Gastroesophageal sphincter (tissue), 4 donors: ENCODE measurements at places on chromosomes 13 and 19. TPM values are rescaled to one million over a fixed set of nuclear protein-coding genes. Genes with fewer than 3 reads are reported as not detected.
A peak's percentile ranks its signal among the peaks of the same experiment; 100 is the strongest.

PRTN3 gene
- total RNA-seq, result not detected

BEST2 gene
- not detected for total RNA-seq

CALR3 gene
- total RNA-seq, result not detected

ZNF66 gene
- not detected for total RNA-seq

KCNN4 gene
- total RNA-seq, result 1.8 TPM

FFAR3 gene
- total RNA-seq, result not detected

ZNF180 gene
- total RNA-seq, result 7.8 TPM

EXOC3L2 gene
- total RNA-seq, result 1.2 TPM

CEACAM19 gene
- 4.8 TPM for total RNA-seq

SOX1 gene
- not detected for total RNA-seq

ZNF541 gene
- not detected for total RNA-seq

PABPC3 gene
- total RNA-seq, result not detected

SULT2A1 gene
- not detected for total RNA-seq

DNA sequence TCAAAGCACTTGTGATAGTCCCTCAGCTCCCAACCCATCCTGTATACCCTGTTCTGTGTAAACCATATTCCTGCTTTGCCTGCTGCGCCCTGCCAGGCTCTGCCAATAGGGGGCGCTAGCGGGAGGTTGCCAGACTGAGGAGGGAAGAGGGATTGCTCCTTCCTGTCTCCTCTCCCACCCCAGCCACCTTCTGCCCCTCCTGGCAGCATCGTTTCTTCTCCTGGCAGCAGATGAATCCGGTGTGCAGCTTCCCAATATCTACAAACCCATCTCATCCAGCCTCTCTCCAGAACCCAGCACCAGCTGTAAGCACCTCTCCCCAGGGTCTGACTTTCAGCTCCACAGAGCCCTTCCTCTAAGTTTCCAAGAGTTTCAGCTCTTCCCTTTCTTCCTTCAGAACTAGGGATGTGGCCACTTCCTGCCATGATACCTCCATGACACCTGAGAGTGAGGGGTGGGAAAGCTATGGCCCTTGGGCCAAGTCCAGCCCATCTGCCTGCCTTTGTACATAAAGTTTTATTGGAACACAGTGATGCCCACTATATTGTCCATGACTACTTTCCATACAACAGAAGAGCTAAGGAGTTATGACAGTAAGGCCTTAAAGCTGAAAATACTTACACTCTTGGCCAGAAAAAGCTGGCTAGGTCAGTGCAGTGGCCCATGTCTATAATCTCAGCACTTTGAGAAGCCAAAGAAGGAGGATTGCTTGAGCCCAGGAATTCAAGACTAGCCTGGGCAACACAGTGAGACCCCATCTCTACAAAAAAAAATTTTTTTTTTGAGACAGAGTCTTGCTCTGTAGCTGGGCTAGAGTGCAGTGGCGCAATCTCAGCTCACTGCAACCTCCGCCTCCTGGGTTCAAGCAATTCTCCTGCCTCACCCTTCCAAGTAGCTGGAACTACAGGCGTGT is 34.5 kb upstream of the ATP1A3 start:
- H3K4me1 ChIP-seq, result no peaks in the 10 kb centered on the region
- ATAC-seq, result no peak
- H3K27me3 ChIP-seq, result no peaks in the 10 kb centered on the region

- no peak within 1 kb of the TSS for H3K4me3 ChIP-seq
- peaks cover 68% of the 10 kb centered on the region for H3K27me3 ChIP-seq
- no peaks in the 10 kb centered on the region for H3K4me1 ChIP-seq
- H3K36me3 ChIP-seq, result no peaks in the 10 kb centered on the region
- no peak for ATAC-seq
These were observed at the start of gene TMEM190 for GRCh38 chr19:55376241-55376933. TSS of gene TMEM190 (plus strand) at chr19:55376826. CDS start at chr19:55376854, 28 bp downstream.

GRCh38 chr13:35789335-35790165 is 313.1 kb upstream of the MAB21L1 start:
- H3K4me3 ChIP-seq, result no peak overlapping the region
- H3K27me3 ChIP-seq, result no peaks in the 10 kb centered on the region
- H3K27ac ChIP-seq, result no peak overlapping the region
- ATAC-seq, result no peak
- H3K36me3 ChIP-seq, result no peaks in the 10 kb centered on the region

GRCh38 chr13:114151565-114152284 is 19.3 kb upstream of the RASA3 start:
- no peaks in the 10 kb centered on the region for H3K27me3 ChIP-seq
- no peak overlapping the region for H3K27ac ChIP-seq
- H3K4me1 ChIP-seq, result no peaks in the 10 kb centered on the region

- H3K27me3 ChIP-seq, result no peaks in the 10 kb centered on the region
- H3K27ac ChIP-seq, result no peak overlapping the region
- H3K36me3 ChIP-seq, result peaks cover 76% of the 10 kb centered on the region
- H3K4me1 ChIP-seq, result no peaks in the 10 kb centered on the region
- ATAC-seq, result no peak
These were observed 114.3 kb downstream of the DNAJC3 start for GRCh38 chr13:95791084-95791722.

- ATAC-seq, result peak; percentile 46
- H3K36me3 ChIP-seq, result no peaks in the 10 kb centered on the region
- no peaks in the 10 kb centered on the region for H3K27me3 ChIP-seq
These were observed 207.2 kb upstream of the SPRY2 start for GRCh38 chr13:80547885-80548825.

DNA sequence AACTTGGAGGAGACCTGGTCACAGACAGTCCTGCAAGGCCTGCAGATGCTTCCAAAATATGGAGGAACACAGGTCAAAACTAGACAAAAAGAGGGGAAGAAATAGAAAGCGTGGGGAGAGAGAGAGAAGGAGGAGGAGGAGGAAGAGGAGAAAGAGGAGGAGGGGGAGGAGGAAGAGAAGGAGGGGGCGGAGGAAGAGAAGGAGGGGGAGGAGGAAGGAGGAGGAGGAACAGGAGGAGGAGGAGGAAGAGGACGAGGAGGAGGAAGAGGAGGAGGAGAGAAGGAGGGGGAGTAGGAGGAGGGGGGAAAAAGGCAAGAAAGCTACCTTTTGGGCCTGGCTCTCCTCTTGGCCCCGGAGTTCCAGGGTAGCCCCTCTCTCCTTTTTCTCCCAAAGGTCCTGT is 105.8 kb downstream of the COL4A1 start:
- H3K4me3 ChIP-seq, result no peak overlapping the region
- ATAC-seq, result no peak
- no peak overlapping the region for H3K27ac ChIP-seq
- H3K36me3 ChIP-seq, result peaks cover 4% of the 10 kb centered on the region

GRCh38 chr13:67210208-67210607 is 19.9 kb downstream of the PCDH9 start:
- no peaks in the 10 kb centered on the region for H3K4me1 ChIP-seq
- no peak for ATAC-seq
- H3K27ac ChIP-seq, result no peak overlapping the region
- H3K4me3 ChIP-seq, result no peak overlapping the region

GRCh38 chr19:10896851-10897526 is 25.6 kb downstream of the CARM1 start:
- no peak overlapping the region for H3K27ac ChIP-seq
- no peak for ATAC-seq
- no peaks in the 10 kb centered on the region for H3K4me1 ChIP-seq
- no peaks in the 10 kb centered on the region for H3K27me3 ChIP-seq
- H3K4me3 ChIP-seq, result no peak overlapping the region

GRCh38 chr13:99332456-99332855 is 25.3 kb upstream of the GPR183 start:
- H3K27me3 ChIP-seq, result no peaks in the 10 kb centered on the region
- H3K4me1 ChIP-seq, result no peaks in the 10 kb centered on the region
- no peak overlapping the region for H3K4me3 ChIP-seq
- no peaks in the 10 kb centered on the region for H3K36me3 ChIP-seq
- no peak for ATAC-seq
- H3K27ac ChIP-seq, result no peak overlapping the region

GRCh38 chr13:100314132-100314910 is 225.4 kb downstream of the PCCA start:
- no peak overlapping the region for H3K4me3 ChIP-seq
- ATAC-seq, result no peak
- no peaks in the 10 kb centered on the region for H3K4me1 ChIP-seq
- no peaks in the 10 kb centered on the region for H3K27me3 ChIP-seq

- H3K36me3 ChIP-seq, result peaks cover 100% of the 10 kb centered on the region
- no peak overlapping the region for H3K4me3 ChIP-seq
- no peak overlapping the region for H3K27ac ChIP-seq
- no peaks in the 10 kb centered on the region for H3K4me1 ChIP-seq
These were observed 95.8 kb downstream of the RAB20 start for GRCh38 chr13:110465696-110466095.

DNA sequence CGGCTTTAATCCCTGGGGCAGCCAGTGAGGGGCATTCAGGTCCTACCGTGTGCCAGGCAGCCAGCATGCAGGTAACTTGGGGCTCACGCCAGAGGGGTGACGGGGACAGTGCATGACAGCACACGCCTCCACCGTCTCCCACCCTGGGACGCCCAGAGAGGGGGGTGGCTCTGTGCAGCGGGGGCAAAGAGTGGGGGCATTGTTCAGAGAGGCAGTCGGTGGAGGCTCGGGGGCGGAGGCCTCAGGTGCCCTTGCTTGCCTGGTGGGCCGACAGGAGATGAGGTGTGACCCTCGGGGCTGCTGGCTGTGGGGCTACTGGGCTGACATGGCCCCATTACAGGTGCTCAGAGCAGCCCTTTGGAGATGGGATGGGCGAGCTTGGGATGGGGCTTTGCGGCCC is 18.4 kb downstream of the PLIN4 start:
- peaks cover 97% of the 10 kb centered on the region for H3K36me3 ChIP-seq
- H3K27ac ChIP-seq, result no peak overlapping the region
- no peaks in the 10 kb centered on the region for H3K27me3 ChIP-seq
- no peak for ATAC-seq
- no peaks in the 10 kb centered on the region for H3K4me1 ChIP-seq
- no peak overlapping the region for H3K4me3 ChIP-seq

DNA sequence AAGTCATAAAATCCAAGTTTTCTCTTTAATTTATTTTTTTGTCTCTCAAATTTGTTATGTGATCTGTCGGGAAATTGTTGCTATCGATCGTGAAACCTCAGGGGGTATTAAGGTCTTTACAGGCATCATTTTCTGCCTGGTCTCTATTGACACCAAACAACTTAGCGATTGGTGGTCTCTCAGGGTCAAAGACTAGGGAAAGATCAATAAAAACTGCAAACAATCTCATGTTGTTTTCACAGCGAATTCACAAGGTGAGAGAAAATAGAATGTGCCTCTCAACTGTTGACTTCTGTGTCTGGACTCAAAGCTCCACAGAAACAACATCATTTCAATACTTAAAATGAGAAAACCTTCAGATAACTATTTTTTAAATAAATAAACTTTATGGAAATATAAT is 645.4 kb upstream of the MIR17HG start:
- H3K4me3 ChIP-seq, result no peak overlapping the region
- H3K4me1 ChIP-seq, result no peaks in the 10 kb centered on the region
- no peak for ATAC-seq
- H3K27ac ChIP-seq, result no peak overlapping the region

DNA sequence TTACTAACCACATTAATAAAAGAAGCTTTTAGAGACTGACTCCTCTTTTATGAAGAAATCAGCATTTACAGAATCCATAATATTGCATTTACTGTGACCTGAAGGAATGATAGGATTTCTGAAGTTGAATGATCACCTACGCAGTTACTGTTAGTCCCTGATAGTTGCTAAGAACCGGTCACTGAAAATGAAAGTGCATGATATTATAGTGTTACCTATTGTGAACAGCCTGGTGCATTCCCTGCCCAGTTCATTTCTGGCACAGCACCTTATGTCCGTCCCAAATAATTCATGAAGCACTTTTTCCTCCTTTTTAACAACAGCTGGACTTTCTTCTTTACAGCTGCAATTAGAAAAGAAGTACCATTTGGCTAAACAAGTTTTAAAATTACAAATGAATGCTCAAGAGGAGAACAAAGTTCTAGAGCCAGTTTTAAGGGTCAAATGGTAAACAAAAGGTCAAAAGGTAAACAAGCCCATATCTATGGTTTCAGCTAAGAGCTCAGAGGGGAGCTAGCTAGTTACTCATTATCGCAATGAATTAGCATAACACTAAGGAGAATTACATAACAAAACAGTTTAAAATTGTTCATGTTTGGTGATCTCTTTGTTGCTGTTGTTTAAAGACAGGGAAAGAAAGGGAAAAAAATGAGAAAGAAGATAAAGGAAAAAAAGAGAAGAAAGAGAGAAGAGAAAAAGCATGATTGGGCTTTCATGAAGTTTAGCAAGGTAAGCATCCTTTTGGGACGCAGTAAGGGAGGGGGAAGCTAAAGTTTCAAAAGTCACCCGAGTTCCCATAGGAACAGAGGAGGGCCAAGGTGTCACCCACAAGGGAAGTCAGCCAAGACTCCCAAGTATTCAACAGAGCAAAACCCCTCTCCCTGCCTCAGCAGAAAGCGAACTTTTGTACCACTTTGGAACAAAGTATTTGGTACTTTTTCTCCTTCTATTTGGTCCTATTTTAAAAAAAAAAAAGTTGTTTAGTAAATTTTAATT is 50.2 kb downstream of the FLT3 start:
- H3K4me3 ChIP-seq, result no peak overlapping the region
- no peak overlapping the region for H3K27ac ChIP-seq
- ATAC-seq, result no peak

DNA sequence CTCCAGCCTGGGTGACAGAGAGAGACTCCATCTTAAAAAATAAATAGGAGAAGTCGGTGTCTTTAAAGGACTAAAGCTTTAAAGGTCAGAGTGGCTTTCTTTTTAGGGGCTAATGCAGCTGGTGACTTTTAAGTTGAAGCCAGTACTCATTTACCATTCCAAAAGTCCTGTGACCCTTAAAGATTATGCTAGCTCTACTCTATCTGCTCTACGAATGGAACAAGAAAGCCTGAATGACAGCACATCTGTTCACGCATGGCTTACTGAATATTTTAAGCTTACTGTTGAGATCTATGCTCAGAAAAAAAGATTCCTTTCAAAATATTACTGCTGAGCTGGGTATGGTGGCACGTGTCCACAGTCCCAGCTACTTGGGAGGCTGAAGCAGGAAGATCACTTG is 16.4 kb downstream of the TDRD12 start:
- no peak for ATAC-seq
- H3K4me1 ChIP-seq, result no peaks in the 10 kb centered on the region
- no peak overlapping the region for H3K4me3 ChIP-seq
- H3K27me3 ChIP-seq, result peaks cover 4% of the 10 kb centered on the region
- no peak overlapping the region for H3K27ac ChIP-seq

- ATAC-seq, result no peak
- no peak overlapping the region for H3K4me3 ChIP-seq
- H3K27ac ChIP-seq, result no peak overlapping the region
- peaks cover 5% of the 10 kb centered on the region for H3K36me3 ChIP-seq
- H3K4me1 ChIP-seq, result peaks cover 65% of the 10 kb centered on the region
- no peaks in the 10 kb centered on the region for H3K27me3 ChIP-seq
These were observed 15.8 kb downstream of the ZNF574 start for GRCh38 chr19:42091742-42092141.

DNA sequence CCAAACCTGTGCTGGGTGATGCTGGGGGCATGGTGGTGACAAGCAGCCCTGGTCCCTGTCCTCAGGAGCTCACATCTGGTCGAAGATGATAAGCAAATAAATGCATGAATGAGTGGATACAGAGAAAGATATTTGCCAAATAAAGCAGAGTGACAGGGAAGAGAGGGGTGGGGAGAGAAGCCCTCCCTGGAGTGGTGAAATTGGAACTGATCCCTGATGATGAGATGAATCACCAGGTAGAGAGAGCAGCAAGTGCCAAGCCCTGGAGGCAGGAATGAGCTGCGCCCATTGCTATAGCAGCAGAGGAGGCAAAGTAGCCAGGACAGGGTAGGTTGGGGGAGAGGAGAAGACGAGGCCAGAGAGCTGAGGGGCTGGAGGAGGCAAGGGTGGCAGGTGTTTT is 13.7 kb downstream of the FXYD5 start:
- no peak overlapping the region for H3K27ac ChIP-seq
- ATAC-seq, result no peak
- H3K4me1 ChIP-seq, result no peaks in the 10 kb centered on the region

- no peaks in the 10 kb centered on the region for H3K36me3 ChIP-seq
- no peak overlapping the region for H3K4me3 ChIP-seq
- H3K27me3 ChIP-seq, result peaks cover 74% of the 10 kb centered on the region
- H3K27ac ChIP-seq, result no peak overlapping the region
- ATAC-seq, result no peak
These were observed 3.8 kb upstream of the LILRA5 start for GRCh38 chr19:54316746-54317107.
